Activated T-helper 2 cell treated with anti-CD3 and anti-CD28 coated beads, Interferon-gamma antibody, Interleukin-2, Interleukin-4, amounts not matched to agents 10 μg/mL and 5 μg/mL and 100 μg/mL, durations not matched to agents 14 hours and 24 hours and 36 hours (primary cell): ENCODE measurements at places on chromosomes 4 and X. TPM values are rescaled to one million over a fixed set of nuclear protein-coding genes. Genes with fewer than 3 reads are reported as not detected.

PPP1R2C gene
- total RNA-seq: not detected in 2 replicates

CCSER1 gene
- not detected in 2 replicates for total RNA-seq

DNA sequence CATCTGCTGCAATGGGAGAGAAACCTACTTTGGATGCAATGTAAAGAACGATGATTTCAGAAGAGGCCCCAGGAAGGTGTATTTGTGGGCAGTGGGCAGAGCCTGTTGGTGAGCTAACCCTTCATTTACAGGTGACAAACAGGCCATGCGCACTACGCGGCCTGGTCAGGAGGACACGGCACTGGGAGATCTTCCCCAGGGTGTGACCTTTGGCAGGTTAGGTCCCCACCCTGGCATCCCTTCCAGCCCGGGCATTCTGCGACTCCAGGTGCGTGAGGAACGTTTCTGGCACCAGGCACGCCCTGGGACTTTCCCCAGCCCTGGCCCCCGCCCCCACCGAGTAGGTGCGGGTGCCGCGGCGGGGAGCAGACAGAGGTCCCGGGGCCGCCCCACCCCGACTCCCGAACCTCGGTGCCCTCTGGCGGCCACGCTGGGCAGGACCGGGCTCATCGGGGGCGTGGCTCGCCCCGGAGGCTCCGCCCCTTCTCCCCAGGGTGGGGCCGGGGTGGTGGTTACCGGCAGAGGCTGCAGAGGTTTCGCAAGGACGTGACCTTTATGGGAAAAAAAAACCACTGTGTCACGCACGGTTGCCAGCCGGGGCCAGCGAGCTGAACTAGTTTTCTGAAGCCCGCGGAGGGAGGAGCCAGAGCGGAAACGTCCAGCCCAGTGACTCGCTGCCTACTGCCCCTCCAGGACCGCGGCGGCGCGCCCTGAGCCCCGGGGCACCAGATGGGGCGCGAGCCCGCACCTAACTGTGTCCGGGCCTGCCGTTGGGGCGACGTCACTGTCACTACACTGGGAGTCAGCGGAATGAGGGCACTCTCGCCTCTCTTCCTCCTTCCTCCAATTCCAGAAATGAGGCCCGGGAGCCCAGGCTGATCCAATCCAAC is 5.0 kb upstream of the NYX start:
- DNase-seq: peak; percentile 87
- H3K36me3 ChIP-seq: no peaks in the 10 kb centered on the region
- peak overlapping the region; percentile 62 for H3K4me3 ChIP-seq
- H3K4me1 ChIP-seq: peaks cover 9% of the 10 kb centered on the region
- no peaks in the 10 kb centered on the region for H3K27me3 ChIP-seq

- no peaks in the 10 kb centered on the region for H3K27me3 ChIP-seq
- H3K4me3 ChIP-seq: no peak overlapping the region
- H3K36me3 ChIP-seq: no peaks in the 10 kb centered on the region
- no peak overlapping the region for H3K27ac ChIP-seq
- H3K4me1 ChIP-seq: no peaks in the 10 kb centered on the region
Measured at GRCh38 chr4:31058656-31059055, 338.5 kb downstream of the PCDH7 start.

- no peaks in the 10 kb centered on the region for H3K27me3 ChIP-seq
- no peak overlapping the region for H3K4me3 ChIP-seq
- H3K27ac ChIP-seq: no peak overlapping the region
- H3K36me3 ChIP-seq: no peaks in the 10 kb centered on the region
- H3K4me1 ChIP-seq: no peaks in the 10 kb centered on the region
- DNase-seq: no peak
Measured at GRCh38 chr4:183773790-183774189, 114.7 kb downstream of the TRAPPC11 start.

DNA sequence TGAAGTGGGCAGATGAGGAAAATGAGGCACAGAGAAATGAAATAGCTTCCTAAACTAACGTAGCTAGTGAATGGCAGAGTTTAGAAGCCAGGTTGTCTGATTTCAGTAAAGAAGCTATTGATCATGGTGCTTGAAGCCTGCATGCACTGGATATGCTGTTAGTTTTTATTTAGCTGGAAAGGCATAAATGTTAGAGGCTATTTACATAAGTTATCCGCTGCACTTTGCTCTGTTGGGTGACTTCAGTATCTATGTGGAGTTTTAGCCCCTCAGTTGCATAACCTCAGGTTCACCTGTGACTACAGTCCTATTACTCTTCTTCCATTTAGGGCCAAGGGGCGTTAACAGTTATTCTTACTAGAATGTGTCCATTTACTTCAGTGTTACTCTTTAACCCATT is 522.4 kb upstream of the RPS6KA3 start:
- no peak for DNase-seq
- no peak overlapping the region for H3K4me3 ChIP-seq
- H3K27ac ChIP-seq: no peak overlapping the region
- no peaks in the 10 kb centered on the region for H3K4me1 ChIP-seq
- H3K36me3 ChIP-seq: no peaks in the 10 kb centered on the region

GRCh38 chrX:38138157-38138891 is 82.3 kb downstream of the SRPX start:
- DNase-seq: no peak
- peaks cover 4% of the 10 kb centered on the region for H3K27me3 ChIP-seq
- no peaks in the 10 kb centered on the region for H3K4me1 ChIP-seq
- H3K36me3 ChIP-seq: no peaks in the 10 kb centered on the region
- no peak overlapping the region for H3K27ac ChIP-seq
